ENCODE measurements at places on chromosomes 1 and 21.
A peak's percentile ranks its signal among the peaks of the same experiment; 100 is the strongest.

- no peak for DNase-seq
Measured at GRCh38 chr1:33178836-33179439, 2.9 kb downstream of the TRIM62 start.

GRCh38 chr1:76577525-76578185, 289.6 kb upstream of the ST6GALNAC5 start:
- no peak for DNase-seq

GRCh38 chr1:36665478-36666080, 182.9 kb upstream of the CSF3R start:
- no peak for DNase-seq

GRCh38 chr1:55879346-55879745, 664.2 kb upstream of the USP24 start:
- DNase-seq: no peak

GRCh38 chr1:36089393-36090121, 865 bp downstream of the ADPRS start:
- DNase-seq: no peak

DNA sequence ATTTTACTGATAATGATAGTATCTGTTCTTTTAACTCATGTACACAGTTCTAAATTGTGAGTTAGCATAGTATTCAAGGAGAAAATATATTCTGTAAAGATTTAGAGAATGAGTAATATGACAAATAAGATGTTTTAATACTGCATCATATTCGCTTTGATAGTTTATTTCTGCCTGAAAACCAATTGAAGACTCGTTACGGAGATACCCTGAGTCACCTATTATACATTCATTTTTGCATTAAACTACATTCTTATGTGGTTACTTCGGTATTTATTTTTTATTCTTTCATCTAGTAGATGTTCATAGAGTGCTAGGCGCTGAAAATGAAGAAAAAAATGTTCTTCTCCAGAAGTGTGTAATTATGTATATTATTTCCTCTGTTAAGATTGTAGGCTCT, 5.3 kb downstream of the UHMK1 start:
- DNase-seq: no peak

GRCh38 chr1:32063261-32063681, 9.5 kb upstream of the TMEM39B start:
- DNase-seq: peak; percentile 23

- no peak for DNase-seq
Measured at GRCh38 chr1:218284377-218284916, 646 bp upstream of the RRP15 start.

GRCh38 chr1:172616195-172616594, 42.7 kb upstream of the FASLG start:
- DNase-seq: no peak

DNA sequence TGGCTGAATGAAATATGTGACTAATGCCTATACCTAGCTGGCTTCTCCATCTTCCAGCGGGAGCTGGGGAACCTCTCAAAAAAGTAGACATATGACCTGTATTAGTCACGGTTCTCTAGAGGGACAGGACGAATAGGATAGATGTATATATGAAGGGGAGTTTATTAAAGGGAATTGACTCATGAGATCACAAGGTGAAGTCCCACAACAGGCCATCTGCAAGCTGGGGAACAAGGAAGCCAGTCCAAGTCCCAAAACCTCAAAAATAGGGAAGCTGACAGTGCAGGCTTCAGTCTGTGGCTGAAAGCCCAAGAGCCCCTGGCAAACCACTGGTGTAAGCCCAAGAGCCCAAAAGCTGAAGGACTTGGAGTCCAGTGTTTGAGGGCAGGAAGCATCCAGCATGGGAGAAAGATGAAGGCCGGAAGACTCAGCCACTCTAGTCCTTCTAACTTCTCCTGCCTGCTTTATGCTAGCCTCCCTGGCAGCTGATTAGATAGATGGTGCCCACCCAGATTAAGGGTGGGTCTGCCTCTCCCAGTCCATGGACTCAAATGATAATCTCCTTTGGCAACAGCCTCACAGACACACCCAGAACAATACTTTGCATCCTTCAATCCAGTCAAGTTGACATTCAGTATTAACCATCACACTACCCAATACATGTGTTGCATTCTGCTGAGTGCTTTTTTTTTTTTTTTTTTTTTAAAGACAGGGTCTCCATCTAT, 19.6 kb downstream of the OLIG1 start:
- DNase-seq: no peak

- DNase-seq: no peak
Measured at GRCh38 chr1:99496067-99496466, 149.8 kb upstream of the PALMD start.

DNA sequence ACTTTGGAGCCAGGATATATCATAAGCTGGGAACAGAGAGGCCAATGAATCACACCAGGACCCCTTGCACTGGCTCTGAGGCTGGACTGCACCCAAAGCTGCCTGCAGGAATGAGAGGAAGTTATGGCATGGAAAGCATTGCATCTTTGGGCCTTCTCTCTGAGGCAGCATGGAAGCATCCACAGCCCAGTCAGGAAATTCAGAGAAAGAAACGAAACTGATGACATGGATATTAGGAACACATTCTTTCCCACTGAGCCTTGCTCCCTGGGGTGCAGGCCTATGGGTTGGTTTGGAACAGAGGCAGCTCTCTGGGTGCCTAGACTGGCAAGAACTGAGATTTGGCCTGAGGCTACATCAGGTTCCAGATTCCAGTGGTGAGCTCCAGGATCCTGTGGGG, 98.6 kb downstream of the NGF start:
- DNase-seq: no peak

- DNase-seq: no peak
Measured at GRCh38 chr1:28208818-28209441, 23.9 kb downstream of the DNAJC8 start.

- no peak for DNase-seq
Measured at GRCh38 chr21:45436351-45437065, 31.5 kb downstream of the COL18A1 start.

- DNase-seq: no peak
Measured at GRCh38 chr1:98763488-98764150, 102.1 kb downstream of the SNX7 start.

DNA sequence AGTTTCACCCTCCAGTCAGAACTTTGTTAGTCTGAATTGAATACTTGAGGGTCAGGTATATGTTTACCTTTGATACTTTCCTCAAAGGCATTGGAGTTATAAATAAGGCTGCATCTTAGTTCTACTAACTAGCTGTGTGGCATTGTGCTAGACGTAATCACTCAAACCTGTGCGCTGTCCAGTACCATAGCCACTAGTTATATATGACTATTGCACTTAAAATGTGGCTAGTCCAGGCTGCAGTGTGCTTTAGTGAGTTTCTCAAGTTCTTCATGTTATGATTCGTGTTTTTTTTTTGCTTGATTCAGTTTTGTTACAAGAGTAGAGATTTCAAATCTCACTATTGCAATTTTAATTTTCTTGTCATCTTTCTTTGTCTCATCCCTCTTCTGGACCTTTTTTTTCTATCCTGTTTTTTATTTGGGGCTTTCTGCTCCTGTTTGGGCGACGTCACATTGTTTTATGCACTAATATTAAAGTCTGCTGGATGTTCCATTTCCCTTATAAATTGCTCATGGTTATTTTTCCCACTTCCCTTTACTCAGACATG, 5.7 kb downstream of the MAN1A2 start:
- DNase-seq: no peak

GRCh38 chr1:32311709-32312393, 20.0 kb downstream of the HDAC1 start:
- no peak for DNase-seq

- DNase-seq: peak; percentile 33
Measured at GRCh38 chr1:232127190-232127589, 500.6 kb downstream of the DISC1 start.

Measured in LoVo (cell line).